Foreskin keratinocyte (primary cell): ENCODE measurements at places on chromosomes 1 and 21. TPM values are rescaled to one million over a fixed set of nuclear protein-coding genes. Genes with fewer than 3 reads are reported as not detected.

The FMO5 gene
- 0.07 and 0.08 TPM in 2 replicates for polyA plus RNA-seq

The TMPRSS3 gene
- not detected in 2 replicates for polyA plus RNA-seq

The FMOD gene
- polyA plus RNA-seq = 0.35 and 0.60 TPM in 2 replicates

The ADORA1 gene
- 0.20 and 0.59 TPM in 2 replicates for polyA plus RNA-seq

The C1QTNF12 gene
- polyA plus RNA-seq = 0.75 and 1.1 TPM in 2 replicates

The TMEM52 gene
- polyA plus RNA-seq = 1.5 and 1.8 TPM in 2 replicates

The ADORA3 gene
- not detected in 2 replicates for polyA plus RNA-seq

The KRTAP21-2 gene
- polyA plus RNA-seq = not detected in 2 replicates

The CRB1 gene
- polyA plus RNA-seq = not detected in 2 replicates

The AMY1A gene
- not detected in 2 replicates for polyA plus RNA-seq

The SLC1A7 gene
- not detected in 2 replicates for polyA plus RNA-seq

The PGM1 gene
- polyA plus RNA-seq = 25.2 and 39.2 TPM in 2 replicates

The TNFSF4 gene
- 0.25 and 0.38 TPM in 2 replicates for polyA plus RNA-seq

The PDXK gene
- 176 and 205 TPM in 2 replicates for polyA plus RNA-seq

The GIPC2 gene
- 0.32 and 0.33 TPM in 2 replicates for polyA plus RNA-seq

The IL19 gene
- polyA plus RNA-seq = not detected in 2 replicates

The B3GALT5 gene
- polyA plus RNA-seq = not detected in 2 replicates

The TMCO4 gene
- 9.7 and 10.5 TPM in 2 replicates for polyA plus RNA-seq

The CACNA1S gene
- not detected in 2 replicates for polyA plus RNA-seq

The GRIK3 gene
- not detected in 2 replicates for polyA plus RNA-seq

The PRR9 gene
- 0.78 and 3.5 TPM in 2 replicates for polyA plus RNA-seq
